ENCODE measurements at places on chromosomes 2 and 18.

DNA sequence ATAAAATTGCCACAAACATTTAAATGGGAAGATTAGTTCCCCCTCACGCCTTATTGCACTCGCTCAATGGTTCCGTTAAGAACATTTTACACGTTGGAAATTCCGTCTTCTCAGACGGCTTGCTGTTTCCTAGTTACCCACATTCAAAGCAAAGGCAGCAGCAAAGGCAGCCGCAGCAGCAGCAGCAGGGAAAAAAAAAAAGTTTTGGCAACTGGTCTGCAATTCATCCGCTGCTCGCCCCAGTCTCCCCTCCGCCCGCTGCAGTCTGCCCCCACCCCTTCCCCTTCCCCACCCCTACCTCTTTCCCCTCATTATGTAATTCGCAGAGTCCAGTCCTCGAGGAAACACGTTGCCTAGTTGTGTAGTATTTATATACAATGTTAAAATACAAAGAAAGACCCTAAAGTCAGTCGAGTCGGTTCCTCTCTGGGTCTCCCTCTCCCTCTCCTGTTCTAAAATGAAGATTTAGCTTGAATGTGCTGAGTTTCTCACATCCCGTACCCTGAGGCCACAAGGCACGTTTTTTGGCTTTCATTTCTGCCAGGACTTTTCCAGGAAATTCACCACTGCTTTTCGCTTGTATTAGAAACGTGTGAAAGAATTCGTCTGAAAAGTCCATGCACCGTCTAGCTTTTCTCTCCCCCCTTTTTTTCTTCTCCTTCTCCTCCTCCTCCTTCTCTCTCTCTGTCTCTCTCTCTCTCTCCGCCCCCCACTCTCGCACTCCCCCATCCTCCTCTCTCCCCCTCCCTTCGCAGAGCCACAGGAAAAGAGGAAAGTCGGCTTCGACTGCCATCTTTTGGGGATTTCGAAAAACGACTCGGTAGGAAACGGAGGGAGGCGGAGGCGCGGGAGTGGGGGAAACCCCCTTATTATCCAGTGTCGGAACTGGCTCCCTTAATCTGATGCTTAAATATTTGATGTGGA lies 140.0 kb downstream of the MEIS1 start:
- DNase-seq: no peak

- DNase-seq: no peak
Measured at GRCh38 chr2:220764171-220764570, 807.9 kb downstream of the EPHA4 start.

GRCh38 chr2:147161746-147162145 lies 683.1 kb upstream of the ACVR2A start:
- DNase-seq: no peak

DNA sequence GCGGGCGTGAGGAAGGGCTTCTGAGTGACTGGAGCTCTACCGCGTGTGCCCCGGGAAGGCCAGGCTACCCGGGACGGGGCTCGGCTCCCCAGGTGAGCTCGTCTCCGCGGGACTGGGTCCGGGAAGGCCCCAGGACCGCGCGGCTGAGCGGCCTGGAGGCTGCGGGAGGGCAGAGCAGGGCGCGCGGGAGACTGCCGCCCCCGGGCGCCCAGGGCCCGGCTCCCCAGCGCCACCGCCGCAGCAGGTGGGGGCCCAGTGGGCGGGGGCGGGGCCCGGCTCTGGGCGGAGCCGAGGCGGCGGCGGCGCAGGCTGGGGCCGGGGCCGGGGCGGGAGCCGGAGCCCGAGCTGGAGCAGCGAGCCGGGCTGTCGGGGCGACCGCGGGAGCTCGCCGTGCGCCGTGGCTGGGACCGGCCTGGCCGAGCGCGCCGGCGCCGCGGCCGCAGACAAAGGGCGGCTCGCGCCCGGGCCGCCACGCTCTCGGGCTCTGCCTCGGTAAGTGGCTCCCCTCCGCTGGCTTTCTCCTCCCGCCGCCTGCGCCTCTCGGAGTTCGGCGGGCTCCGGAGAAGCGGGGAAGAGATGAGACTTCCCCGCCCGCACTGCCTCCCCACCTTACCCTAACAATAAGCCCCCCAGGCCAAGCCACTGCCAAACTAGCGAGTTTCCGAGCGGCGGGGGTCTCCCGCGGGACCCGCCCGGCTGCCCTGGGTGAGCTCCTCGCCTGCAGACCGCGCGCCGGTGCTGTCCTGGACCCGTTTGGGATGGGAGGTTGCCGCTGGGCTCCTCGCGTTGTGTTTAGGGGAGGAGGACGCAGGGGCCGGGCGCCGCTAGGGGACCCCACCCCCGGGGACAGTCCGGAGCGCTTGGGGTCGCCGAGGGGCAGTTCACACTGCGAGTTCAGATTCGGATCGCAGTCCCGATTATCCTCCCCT lies at the start of gene MAPK4:
MAPK4 (plus strand) TSS at position 336 of the 929 bp plus-strand sequence. CDS start 103,872 bp downstream, outside the sequence.
- DNase-seq: peak; percentile 4

GRCh38 chr2:62349788-62350187 lies 153.9 kb downstream of the B3GNT2 start:
- DNase-seq: no peak

- DNase-seq: no peak
Measured at GRCh38 chr2:73307720-73308119, 14.4 kb upstream of the EGR4 start.

- no peak for DNase-seq
Measured at GRCh38 chr2:109089602-109090300, 39.3 kb upstream of the SH3RF3 start.

DNA sequence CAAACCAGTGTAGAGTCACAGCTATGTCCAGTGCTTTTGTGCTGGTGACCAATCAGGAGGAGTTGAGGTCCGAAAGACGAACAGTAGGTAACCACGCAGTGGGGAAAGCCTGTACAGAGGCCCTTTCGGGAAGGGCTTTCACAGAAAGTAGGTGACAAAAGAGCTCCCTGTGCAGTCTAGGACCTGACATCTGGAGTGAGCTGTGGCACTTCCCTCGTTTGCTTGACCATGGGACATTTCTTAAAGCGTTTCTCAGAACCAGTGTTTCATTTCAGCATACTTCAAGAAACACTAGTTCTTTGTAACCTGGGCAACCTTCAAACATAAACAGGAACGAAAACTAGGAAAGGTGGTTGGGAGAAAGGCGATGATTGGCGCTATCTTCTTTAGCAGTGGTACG lies 55.7 kb upstream of the ITM2C start:
- DNase-seq: no peak

DNA sequence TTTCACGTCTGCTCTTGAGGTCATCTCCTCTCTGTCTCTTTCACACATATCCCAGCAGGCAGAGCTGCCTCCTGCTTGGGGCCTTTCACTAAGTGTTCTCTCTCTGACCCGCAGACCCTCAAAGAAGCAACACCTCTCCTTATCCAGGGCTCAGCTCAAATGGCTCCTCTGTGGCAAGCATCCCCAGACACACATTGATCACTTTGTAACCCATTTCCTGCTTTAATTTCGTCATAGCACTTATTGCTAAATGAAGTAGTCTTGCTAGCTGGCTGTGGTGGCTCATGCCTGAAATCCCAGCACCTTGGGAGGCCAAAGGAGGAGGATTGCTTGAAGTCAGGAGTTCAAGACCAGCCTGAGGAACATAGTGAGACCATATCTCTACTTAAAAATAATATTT lies 41.4 kb downstream of the SGPP2 start:
- DNase-seq: no peak

DNA sequence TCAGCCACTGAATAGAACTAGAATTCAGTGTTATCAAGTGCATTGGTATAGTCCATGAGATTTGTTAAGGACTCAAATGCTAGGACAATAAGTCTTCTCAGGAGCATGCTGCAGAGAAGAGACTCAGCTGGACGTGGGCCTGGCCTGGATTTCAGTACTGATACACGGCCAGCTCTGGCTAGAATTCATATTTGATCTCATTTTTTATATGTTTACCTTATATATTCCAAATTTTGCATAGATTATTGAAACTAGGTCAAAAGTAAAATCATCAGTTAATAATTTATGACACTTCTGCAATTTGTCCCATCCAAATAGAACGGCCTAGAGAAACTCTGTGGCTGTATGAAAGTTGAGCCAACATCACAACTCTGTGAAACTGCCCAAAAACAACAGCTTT lies 262.0 kb downstream of the DLGAP1 start:
- no peak for DNase-seq

DNA sequence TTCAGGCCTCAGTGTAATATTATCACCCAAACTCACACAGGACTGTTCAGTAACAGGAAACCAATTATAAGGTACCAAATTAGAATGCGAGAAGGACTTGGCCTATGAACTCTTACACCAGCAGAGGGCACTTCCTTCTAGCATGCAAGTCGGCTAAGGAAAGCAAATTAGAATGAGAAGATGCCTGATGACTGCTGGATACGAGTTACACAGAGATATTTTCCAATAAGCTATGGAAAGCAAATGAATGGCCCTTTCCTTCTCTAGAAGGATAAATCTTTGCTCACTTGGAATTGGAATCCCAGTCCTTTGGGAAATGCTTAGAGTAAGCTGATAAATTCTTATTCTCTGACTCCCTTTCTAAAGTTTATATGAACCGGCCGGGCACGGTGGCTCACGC lies 109.8 kb downstream of the AP1S3 start:
- DNase-seq: no peak

DNA sequence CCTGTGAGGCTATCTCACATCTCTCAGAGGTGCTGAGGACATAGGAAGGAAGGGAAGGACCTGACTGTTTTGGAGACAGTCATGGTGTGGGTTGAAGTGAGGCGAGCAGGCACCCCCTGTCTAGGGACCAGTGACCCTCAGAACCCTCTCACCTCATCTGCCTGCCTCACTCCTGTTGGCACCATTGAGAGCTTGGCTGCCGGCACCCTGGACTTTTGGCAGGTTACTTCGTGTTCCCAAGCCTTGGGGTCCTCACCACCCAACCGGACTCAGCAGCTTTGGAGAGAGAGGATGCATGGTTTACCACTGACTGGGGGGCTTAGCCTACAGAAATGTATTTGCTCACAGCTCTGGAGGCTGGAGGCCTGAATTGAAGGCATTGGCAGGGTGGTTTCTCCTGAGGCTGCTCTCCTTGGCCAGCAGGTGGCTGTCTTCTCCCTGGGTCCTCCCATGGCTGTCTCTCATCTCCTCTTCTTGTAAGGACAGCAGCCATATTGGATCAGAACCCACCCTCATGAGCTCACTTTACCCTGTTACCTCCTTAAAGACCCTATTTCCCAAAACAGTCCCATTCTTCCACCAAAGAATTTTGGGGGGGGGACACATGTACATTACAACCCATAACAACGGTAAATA lies 142.0 kb downstream of the TSN start:
- no peak for DNase-seq

GRCh38 chr18:21894619-21895367 lies 154.2 kb downstream of the MIB1 start:
- DNase-seq: no peak

DNA sequence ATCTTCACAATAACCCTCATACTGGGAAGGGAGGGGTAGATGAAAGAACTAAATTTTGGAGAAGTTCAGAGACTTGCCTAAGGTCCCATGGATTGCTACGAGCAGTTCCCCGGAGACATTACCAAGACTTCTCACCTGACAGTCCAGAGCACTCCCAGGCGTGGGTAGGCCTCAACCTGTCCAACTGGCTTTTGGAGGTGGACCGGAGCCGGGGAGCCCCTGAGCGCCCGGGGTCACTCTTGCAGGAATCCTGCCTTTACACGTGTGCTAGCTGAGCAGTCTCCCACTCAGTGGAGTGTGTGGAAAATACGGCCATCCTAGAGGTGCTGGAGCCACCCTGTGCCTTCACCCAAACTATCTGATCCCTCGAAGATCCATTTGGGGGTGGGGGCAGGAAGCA lies 8.0 kb downstream of the POMC start:
- no peak for DNase-seq

DNA sequence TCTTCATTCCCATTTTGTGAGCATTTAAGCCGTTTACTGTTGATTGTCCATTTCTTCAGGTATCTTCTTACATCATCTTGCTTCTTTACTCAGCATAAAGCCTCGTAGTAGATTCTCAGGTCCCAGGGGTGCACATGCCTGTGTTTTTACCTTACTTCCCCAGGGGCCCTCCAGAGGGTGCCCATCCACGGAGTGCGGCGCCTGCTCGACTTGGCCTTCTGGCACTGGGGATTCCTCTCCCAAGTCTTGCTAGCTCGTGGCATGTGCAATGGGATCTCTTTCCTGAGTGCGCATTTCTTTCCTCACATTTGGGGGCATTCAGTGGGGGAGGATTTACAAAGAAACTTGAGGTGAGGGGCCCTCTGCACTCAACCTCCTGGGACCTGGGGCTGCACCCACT lies 148.1 kb downstream of the AGAP1 start:
- no peak for DNase-seq

- no peak for DNase-seq
Measured at GRCh38 chr18:12001421-12001820, 20.1 kb downstream of the IMPA2 start.

Data from activated naive CD4-positive, alpha-beta T cell treated with Interleukin-2 at 50 U/mL for 16 hours (primary cell).